NCI-H187 (cell line): ENCODE measurements at places on chromosomes 11 and 22.

- DNase-seq = no peak
These were observed 44.0 kb downstream of the PARVA start for GRCh38 chr11:12421386-12421785.

DNA sequence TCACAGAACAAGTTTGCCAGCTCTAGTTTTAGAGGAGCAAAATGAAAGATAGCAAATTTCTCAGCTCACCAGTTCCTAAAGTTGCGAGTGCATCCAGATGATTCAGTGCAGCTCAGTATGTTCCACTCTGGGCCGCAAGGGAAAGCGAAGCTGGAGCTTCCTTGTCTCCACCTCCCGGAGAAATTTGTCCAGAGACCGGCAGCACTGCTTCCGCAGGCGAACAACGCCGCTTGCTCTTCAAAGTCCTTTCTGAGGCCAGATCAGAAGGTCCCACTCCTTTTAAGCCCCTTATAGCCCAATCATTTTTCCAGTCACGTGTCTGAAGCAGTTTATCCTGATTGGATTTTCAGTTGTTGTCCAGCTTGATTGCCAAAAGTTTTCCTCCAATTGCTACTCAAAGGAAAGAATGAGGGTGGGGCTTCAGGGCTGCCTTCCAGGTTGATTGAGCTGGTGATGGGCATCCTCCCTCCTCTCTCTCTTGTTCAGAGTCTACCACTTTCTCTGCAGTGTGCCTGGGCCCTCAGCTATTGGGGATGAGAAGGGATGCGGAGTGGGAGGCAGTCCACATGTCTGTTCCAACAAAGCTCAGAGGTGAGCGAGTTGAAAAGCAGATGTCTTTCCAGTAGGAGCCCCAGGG, at the start of gene ZNF280A:
Gene ZNF280A (minus strand): TSS at position 251 of the 637 bp plus-strand sequence. CDS start 4,640 bp downstream, outside the sequence.
- DNase-seq = no peak

- DNase-seq = no peak
These were observed 73.8 kb downstream of the STIM1 start for GRCh38 chr11:3929232-3929631.

DNA sequence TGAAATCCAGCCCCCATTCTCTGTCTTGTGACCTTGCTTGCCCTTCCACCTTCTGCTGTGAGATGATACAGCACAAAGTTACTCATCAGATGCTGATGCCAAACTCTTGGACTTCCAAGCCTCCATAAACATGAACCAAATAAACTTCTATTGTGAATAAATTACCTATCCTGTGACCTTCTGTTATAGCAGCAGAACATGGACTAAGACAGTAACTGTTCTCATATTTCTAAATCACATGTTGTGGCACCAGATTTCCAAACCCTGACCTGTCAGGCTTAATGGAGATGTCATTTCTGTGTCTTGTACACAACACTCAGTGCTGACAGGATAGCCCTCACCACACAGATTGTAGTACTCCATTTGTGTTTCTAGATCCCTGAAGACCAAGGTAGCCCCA, 6.0 kb downstream of the SLC22A25 start:
- DNase-seq = no peak

DNA sequence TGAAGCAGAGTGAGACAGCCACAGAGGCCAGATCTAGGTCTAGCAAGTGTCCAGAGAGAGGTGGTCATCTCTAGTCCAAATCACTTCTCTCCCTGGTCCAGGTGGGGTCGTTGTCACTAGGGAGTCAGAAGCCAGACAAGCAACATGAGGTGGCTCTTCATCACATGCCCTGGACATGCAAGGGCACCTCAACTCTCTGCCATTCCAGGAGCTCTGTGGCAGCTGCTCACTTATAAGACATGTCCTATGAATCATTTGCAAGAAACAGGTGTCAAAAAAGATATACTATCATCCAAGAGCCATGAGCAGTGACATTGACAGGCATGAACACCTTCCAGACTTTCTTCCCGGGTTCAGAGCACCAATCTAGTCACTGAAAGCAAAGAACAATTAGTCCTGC, 130.8 kb downstream of the GALNT18 start:
- no peak for DNase-seq

GRCh38 chr22:23906641-23907040, 12.5 kb downstream of the MIF start:
- no peak for DNase-seq

DNA sequence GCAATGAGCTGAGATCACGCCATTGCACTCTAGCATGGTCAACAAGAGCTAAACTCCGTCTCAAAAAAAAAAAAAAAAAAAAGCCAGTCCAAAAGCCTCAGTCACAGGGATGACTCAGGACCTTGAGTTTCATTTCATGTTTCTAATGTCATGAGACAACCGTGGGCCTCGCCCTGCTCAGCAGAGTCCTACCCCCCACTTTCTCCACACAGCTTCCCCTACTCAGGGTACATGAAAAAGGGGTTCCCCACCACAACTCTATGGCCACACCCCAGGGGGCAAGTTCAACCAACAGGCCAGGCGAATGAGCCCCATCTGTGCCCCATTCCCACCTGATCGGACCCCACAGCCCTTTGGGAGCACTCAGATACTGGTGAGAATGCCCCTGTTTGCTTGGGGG, 24.3 kb upstream of the ADA2 start:
- DNase-seq = no peak

DNA sequence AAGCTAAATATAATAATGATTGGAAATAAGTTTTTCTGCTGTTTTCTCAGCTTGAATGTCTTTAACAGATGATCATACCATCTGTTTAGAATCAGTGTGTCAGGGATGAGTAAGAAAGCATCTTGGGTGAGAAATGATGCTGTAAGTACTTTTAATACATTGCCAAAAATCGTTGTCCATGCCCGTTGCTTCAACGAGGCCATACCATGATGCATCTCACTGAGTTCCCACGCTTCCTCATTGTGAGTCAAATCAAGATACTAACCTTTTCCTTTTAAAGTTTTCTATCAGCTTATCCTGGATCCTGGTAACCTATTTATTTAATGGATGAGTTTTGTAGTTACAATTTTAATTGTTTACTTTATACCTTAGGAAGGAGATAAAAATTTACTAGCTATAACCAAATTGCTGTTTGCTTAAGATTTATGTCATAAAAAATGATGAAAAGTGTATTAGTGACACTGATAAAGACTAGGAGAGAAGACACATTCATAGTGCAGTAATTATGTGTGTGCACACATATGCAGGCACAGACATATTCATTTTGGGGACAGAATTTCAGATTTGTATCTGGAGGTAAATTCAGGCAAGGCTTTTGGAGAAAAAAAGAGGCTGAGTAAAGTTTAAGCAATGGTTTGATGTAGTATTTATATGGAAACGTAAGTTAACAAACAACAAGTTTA, 154.8 kb downstream of the UVRAG start:
- no peak for DNase-seq

DNA sequence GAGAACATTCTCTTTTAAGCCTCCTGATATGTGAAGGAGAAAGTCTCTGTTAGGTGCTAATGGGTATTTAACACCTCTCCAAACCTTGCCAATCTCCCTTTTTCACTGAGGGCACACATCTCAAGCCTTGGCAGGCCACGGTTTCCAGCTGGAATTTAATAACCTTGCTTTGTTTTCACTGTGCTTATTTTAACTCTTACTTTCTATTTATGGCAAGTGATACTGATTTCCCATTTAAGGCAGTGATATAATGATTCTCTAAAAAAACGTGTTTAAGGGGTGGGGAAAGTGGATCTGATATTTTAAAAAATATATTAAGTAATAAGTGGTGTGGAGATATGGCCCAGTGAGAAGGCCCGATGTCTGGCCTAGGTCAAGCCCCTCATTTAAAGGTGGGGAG, 1.1 kb upstream of the RASD2 start:
- DNase-seq = no peak
